ENCODE measurements at places on chromosomes 16 and 17. TPM values are rescaled to one million over a fixed set of nuclear protein-coding genes. Genes with fewer than 3 reads are reported as not detected.

The EFCAB5 gene
- polyA plus RNA-seq = 0.14 TPM

The ZG16 gene
- polyA plus RNA-seq = not detected

The USP32 gene
- 40.1 TPM for polyA plus RNA-seq

The ZNF768 gene
- 8.2 TPM for polyA plus RNA-seq

The TIMP2 gene
- polyA plus RNA-seq = 745 TPM

The PPP1R1B gene
- not detected for polyA plus RNA-seq

The TBC1D26 gene
- not detected for polyA plus RNA-seq
